Stimulated activated CD8-positive, alpha-beta memory T cell treated with anti-CD3 and anti-CD28 coated beads, Interleukin-15, amount 100 ng/mL, for 24 hours (primary cell): ENCODE measurements at places on chromosomes 13 and 19.

DNA sequence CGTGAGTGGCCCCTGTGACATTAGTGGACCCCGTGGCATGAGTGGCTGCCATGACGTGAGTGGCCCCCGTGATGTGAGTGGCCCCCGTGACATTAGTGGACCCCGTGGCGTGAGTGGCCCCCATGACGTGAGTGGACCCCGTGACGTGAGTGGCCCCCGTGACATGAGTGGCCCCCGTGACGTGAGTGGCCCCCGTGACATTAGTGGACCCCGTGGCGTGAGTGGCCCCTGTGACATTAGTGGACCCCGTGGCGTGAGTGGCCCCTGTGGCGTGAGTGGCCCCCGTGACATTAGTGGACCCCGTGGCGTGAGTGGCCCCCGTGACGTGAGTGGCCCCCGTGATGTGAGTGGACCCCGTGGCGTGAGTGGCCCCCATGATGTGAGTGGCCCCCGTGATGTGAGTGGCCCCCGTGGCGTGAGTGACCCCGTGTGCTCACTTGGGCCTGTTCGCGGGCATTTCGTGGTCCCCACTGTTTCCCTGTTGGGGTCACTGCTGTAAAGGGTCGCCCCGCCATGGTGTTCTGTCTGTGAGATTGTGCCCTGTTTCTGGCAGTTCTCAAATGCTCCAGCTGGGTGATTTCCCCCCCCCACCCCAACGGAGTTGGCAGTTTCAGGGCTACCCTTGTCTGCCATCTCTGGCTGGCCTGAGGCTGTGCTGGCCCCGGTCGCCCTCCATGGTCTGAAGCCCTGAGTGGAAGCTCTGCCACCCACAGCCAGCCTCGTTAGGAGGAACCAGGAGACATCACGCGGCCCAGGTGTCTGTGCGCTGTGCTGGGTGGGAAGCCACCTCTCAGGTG is 64.2 kb downstream of the MCF2L start:
- no peak for DNase-seq

DNA sequence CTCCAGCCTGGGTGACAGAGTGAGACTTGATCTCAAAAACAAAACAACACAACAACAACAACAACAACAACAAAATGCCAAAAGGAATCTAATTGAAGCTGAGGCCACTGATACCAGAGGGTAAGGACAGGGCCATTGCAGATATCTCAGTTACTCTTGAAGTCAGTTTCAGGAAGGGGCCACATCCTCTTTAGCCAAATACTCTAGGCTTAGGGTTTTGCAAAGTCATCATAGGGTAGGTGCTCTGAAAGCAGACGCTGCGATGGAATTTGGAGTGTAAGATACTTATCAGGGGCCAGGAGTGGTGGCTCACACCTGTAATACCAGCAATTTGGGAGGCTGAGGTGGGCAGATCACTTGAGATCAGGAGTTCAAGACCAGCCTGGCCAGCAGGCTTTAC is 46.6 kb upstream of the UBAC2 start:
- no peak for DNase-seq

- DNase-seq, result no peak
Observed at GRCh38 chr13:51823359-51823758, 19.4 kb upstream of the DHRS12 start.

- no peak for DNase-seq
Observed at GRCh38 chr19:35116072-35116801, 614 bp downstream of the FXYD3 start.

GRCh38 chr19:1223018-1223855 is 14.6 kb downstream of the CBARP start:
- no peak for DNase-seq

DNA sequence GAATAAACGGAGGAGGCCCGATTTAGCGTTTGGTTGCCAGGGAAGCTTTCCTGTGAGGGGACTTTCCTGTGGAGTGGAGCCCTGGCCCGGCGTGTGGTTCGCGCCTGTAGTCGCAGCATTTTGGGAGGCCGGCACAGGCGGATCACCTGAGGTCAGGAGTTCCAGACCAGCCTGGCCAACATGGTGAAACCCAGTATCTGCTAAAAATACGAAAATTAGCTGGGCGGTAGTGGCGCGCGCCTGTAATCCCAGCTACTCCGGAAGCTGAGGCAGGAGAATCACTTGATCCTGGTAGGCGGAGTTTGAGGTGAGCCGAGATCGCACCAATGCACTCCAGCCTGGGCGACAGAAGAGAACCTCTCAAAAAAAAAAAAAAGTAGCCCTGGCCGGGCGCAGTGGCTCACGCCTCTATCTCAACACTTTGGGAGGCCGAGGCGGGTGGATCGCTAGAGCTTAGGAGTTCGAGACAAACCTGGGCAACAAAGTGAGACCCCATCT is 6.9 kb downstream of the KANK3 start:
- DNase-seq, result no peak

DNA sequence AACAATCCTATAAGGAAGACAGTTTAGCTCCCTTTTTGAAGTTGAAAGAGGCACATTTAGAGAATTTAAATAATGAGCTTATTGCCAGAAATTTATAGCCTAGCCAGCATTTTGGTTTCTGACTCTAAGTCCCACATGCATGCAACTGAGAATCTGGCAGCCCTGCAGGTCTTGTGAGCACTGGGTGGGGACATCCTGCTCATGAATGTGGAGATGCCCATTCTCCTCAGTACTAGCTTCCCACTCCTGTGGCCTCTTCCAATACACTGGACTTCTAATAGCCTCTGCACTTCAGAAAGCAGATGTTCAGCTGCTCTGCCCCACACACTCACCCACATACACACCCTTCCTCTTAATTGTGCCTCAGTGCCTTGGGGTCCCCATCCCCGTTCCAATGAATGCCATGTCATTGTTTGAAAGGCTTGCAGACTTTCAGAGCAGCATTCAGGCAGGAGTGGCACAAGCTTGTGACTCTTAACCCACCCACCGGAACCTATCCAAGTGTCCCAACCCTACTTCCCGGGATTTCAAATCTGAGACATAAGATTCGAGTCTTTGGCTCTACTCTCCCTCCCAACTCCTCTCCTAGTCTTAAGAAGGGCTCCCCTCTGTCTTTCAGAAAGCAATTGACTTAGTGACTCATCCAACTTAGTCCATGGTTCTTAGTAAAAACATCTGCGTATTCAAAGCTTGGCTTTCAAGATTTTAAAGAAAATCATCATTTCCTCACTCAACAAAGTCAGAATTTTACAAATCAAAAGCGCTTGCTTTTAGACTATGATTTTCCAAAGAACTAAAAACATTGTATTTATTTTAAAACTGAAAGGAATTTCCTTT is 80.0 kb upstream of the FREM2 start:
- no peak for DNase-seq

DNA sequence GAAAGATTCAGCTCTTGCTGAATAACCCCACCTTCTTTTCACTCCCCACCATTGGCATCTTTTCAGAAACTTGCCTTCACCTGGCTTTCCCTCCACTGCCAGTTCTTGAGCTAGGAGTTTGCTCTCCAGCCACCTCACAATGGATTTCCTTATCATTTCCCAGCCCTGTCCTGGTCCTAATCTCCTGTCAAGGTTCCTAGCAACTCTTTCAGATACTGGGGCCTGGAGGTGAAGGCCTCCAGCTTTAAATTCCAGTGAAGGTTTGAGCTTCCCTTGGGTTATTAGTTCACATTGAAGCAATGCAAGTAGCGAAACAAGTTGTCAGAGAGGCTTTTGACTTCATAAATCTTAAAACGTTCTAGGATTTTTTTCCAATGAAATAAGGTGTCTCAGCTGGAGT is 320.8 kb upstream of the MAB21L1 start:
- no peak for DNase-seq

- peak; percentile 27 for DNase-seq
Observed at GRCh38 chr13:79481685-79482052, 714 bp downstream of the NDFIP2 start.

- no peak for DNase-seq
Observed at GRCh38 chr13:74570834-74571233, 436.6 kb upstream of the KLF12 start.

GRCh38 chr13:21657538-21657937 is 13.3 kb upstream of the FGF9 start:
- no peak for DNase-seq

DNA sequence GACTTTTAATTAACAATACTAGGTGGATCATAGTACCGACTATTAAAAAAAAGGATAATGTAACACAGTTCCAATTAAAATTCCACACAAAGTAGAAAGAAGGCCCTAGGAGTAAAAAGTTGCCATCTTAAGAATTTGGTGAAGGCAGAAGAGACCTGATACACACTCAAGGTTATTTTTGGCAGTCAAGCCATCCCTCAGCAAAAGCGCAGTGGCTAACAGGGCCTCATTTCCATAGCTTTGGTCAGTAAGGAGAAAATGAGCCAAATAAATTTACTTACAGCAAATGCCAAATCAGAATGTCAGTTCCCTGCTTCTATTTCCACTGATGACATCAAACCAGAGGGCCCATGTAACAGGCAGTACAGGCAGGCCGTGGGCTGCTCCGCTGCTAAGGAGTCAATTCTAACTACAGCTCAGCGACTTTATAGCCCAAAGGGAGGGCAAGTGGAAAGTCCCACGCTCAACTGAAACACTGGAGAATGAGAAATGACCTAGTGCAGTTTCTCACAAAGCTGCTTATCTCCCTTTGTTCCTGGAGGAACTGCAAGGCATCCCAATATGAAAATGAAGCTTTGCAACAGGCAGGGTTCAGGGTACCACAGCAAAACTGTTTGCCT is 6.3 kb downstream of the ARGLU1 start:
- no peak for DNase-seq

- no peak for DNase-seq
Observed at GRCh38 chr13:30319655-30320054, 12.3 kb upstream of the KATNAL1 start.

- DNase-seq, result no peak
Observed at GRCh38 chr13:113207890-113208420, 514 bp downstream of the PCID2 start.

GRCh38 chr19:47272448-47273312 is 2.0 kb upstream of the INAFM1 start:
- DNase-seq, result no peak

DNA sequence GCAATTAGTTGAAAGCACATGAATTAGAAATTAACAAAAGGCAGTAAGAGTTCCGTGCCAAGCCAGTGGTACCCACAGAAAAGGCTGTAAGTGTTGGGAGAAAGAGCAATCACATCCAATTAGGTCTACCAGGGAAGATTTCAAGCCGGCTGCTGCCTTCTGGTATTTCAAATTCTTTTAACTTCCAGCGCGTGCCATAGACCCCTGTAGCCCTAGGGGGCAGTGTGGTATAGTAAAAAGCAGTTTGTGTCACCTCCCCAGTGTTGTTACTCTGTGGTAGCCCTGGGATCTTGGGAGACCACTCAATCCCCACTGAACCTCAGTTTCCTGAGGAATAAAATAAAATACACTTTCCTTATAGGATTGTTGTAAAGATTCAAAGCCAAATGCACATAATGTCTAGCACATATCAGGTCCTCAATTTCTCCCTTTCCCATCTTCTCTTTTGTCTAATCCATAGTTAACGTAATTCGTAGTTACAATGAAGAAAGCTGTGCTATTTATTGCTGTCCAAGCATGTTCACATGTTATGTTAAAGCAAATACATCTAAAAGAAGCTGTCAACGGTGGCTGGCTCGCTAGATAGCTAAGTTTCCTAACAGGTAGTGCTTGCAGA is 230.2 kb downstream of the TDRD3 start:
- DNase-seq, result no peak

GRCh38 chr13:35789335-35790165 is 313.1 kb upstream of the MAB21L1 start:
- no peak for DNase-seq

DNA sequence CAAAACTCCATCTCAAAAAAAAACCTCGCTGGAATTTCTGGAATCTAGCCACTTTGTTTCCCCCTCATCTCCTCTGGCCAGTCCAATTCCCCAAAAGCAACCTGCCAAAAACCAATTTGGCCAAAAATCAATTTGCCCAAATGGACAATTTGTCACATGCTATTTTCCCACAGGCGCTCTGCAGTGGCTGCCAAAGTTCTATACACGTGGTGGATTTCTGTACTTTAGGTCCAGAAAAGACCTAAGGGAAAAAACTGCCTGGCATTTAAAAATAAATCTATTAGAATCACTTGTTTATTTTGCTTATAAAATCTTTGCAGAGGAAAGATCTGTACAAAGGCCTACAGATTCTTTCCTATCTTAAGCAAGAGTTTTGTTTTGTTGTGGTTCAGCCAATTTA is 79.4 kb downstream of the MAP4K1 start:
- DNase-seq, result no peak

GRCh38 chr13:84038001-84038400 is 155.7 kb upstream of the SLITRK1 start:
- no peak for DNase-seq

- no peak for DNase-seq
Observed at GRCh38 chr13:41386211-41386610, 71.1 kb upstream of the RGCC start.

DNA sequence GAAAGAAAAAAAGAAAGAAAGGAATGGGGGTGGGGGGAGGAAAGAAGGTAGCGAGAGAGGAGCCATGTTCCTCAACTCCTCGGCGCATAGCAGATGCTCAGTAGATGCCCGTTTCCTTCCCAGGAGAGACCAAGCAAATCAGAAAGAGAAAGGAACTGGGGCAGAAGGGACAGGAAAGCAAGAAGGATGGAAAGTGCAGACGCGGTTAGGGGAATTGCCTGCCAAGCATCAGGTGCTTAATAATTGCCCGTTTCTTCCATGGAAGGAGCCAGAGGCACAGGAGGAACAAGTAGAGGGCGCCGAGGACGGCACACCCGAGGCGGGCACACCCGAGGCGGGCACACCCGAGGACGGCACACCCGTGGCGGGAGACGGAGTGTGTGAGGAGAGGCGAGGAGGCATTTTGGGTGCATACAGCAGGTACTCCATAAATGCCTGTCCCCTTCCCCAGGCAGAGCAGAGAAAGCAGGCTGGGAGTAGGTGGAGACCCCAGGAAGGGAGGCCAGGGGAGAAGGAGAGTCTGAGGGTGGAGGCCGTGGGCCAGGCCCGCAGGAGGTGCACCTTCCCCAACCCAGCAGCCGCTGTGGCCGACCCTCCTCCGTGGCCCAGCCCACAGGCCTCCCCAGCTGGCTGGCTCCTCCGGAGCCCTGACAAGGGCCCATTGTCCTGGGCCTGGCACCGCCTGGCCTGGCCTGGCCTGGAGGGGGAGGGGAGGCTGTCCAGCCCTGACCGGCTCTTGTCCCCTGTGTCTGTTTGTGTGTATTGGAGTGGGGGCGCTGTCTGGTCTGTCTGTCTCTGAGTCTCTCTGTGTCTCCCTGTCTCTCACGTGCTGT is 14.6 kb downstream of the JOSD2 start:
- DNase-seq, result no peak
